ENCODE measurements at places on chromosomes 2 and 18.

- DNase-seq: no peak
Observed at GRCh38 chr2:161063946-161064306, 96.3 kb upstream of the TANK start.

DNA sequence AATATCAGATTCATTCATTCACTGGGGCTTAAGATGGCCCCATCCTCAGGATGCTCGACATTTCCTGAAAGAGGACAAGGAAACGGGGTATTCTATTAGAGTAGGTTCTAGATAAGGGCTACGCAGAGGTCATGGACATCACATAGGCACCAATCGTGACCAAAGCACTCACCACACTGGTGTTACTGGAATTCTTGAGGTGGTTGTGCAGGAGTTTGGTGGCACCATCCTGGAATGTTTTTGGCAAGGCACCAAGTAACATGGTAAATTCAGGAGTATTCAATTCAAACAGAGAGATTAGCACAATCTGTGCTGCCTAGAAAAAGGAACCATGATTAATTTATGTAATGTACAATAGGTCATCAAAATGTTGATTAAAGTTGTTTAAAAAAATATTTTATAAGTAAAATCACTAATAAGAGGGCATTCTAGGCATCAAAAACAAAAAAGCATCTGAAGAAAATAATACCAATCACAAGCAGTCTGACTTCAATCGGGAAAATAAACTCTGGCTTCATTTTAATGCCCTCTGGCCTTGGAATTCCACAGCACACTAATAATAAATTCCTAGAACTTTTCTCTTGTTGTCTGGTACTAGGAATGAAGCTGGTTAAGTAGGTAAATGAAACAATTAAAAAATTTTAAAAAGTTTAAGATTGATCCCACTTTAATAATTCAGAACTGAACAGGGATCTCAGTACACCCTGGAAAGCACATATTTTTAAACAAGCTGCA is 102.8 kb upstream of the TFCP2L1 start:
- DNase-seq: no peak

- DNase-seq: no peak
Observed at GRCh38 chr2:65678779-65679391, 246.5 kb upstream of the SPRED2 start.

DNA sequence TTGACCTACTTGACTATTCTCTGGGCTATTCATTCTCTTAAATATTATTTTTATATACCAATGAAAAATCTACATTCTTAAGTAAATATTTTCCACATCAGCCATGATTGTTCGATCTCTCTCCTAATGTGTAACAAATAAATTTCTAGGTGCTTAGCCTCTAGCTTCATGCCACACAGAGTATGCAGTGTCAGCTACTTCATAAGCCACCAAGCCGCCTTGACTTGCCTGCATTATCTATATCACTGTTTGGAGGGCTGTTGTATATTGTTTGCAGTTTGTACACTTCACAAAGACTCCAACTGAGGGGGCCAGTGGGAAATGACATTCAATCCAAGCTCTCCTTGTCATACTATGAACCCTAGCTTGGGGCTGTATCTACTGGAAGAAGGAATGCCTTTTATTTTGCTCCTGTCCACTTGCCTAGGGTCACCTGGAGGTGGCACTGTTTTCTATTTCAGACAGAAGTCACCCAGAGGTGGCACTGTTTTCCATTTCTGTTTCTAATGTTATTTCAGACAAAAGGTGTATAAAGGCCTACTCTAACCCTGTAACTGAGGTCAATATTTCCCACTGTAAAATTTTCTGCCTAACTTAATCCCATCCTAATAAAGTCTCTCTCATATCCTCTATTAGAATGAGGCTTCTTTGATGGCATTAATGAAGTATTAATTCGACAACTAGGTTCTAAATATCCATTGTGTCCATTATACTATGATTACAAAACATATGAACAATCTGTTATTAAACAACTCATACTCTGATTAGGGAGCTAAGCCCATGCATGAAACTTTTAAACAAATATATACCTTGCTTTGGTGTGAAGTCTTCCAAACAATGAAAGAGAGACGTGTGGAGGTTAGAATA is 36.4 kb downstream of the COL5A2 start:
- peak; percentile 49 for DNase-seq

- DNase-seq: no peak
Observed at GRCh38 chr2:229815858-229816257, 101.5 kb upstream of the DNER start.

- no peak for DNase-seq
Observed at GRCh38 chr2:47172156-47172921, 17.2 kb upstream of the STPG4 start.

GRCh38 chr2:19649142-19649541 is 252.6 kb downstream of the TTC32 start:
- DNase-seq: no peak

- DNase-seq: no peak
Observed at GRCh38 chr2:66691031-66691965, 256.4 kb downstream of the MEIS1 start.

DNA sequence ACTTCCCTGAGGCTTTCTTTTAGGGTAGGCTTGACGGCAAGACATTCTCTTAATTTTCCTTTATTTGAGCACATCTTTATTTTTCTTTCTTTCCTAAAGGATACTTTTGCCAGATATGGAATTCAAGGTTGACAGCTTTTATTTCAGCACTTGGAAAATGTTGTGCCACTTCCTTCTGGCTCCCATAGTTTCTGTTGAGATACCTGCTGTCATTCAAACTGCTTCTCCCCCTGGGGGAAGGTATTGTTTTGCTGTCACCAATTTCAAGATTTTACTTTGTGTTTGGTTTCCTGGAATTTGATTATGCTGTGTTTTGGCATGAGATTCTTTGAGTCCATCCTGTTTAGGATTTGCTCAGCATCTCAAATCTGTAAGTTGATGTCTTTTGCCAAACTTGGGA is 39.1 kb upstream of the TWIST2 start:
- no peak for DNase-seq

- DNase-seq: no peak
Observed at GRCh38 chr2:86818114-86818801, 27.5 kb upstream of the CD8A start.

DNA sequence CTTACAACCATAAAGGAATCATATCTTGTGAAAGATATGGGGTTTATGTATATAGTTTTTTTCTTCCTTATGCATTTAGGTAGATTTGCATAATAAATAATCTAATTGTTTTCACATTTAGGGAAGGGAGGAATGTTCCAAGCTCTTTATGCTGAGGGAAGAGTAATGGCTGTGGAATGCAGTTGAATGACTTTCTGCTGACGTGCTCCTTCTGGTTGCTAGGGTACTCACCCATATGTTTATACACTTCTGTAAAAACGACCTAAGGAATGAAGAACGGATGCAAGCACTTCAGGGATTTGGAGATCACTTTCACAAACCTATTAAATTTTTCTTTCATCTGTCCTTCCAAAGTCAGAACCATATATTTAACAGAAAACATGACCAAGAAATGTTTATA is 29.2 kb upstream of the PPP4R1 start:
- DNase-seq: no peak

DNA sequence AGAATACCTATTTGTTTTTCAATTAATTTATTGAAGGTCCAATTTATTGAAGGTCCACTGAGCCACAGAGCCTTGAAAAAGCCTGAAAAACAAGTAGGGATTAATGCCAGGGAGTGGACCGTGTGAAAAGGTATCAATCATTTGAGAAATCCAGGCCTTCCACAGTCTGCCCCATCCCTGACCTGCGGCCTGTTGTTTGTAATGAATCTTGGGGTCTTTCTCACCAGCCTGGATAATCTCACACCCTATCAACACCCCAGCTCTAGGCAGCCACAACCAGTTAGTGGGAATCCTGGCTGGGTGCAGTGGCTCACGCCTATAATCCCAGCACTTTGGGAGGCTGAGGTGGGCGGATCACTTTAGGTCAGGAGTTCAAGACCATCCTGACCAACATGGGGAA is 47.8 kb downstream of the TNFRSF11A start:
- no peak for DNase-seq

DNA sequence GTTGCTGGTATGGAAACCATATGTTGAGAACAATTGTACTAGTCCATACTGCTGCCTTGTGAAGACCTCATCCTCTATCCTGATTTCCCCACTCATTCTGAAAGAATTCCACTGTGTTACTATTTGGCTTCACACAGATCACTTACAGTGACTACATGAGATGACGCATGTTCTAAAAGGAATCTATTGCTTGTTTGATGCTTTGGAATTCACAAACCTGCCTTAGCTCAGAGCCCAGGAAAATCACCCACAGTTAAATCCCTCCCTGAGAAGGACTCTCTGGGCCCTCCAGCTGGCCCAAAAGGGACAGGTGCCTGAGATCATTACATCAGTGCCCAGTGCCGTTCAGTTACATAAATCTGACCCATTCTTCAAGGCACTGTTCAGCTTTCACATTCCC is 45.3 kb downstream of the KLHL29 start:
- DNase-seq: no peak

GRCh38 chr18:22031611-22032010 is 137.8 kb upstream of the GATA6 start:
- DNase-seq: no peak

- DNase-seq: no peak
Observed at GRCh38 chr2:38146275-38146906, 70.4 kb upstream of the CYP1B1 start.

DNA sequence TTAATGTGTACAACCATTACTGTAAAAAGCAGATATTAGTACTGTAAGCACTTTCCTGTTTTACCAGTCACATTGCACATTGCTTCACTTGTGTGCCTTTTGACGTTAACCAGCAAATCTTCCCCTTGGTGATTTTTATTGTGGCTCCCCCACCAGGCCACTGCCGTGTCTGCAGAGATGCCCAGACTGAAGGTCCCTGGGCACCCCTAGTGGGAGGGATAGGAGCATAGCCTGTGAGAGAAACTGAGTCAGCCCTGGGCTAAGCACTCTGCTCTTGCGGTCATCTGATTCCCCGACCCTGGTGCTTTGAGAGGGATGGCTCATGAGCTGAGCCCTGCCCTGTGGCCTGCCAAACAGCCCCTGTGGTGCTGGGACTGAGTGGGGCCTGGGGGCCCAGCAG is 73.4 kb downstream of the INPP4A start:
- peak; percentile 76 for DNase-seq

GRCh38 chr2:187774551-187775071 is 220.4 kb upstream of the TFPI start:
- DNase-seq: no peak

DNA sequence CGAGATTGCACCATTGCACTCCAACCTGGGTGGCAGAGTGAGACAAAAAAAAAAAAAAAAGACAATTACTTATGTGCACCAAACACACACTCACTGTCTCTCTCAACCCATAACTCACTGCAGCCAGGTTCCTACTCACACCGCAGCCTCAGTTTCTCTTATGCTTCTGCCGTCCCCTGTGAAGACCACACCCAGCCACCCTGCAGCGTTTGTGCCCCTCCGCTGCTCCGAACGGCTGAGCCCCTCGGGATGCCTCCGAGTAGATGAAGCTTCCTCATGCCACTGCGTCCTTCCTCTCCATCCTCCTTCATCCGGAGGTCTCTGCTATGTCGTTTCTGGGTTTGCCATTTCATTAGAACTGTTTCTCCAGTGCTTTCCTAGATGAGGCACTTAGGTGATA is 160.1 kb downstream of the TWIST2 start:
- DNase-seq: no peak

GRCh38 chr2:10500601-10501361 is 52.7 kb upstream of the ODC1 start:
- no peak for DNase-seq

DNA sequence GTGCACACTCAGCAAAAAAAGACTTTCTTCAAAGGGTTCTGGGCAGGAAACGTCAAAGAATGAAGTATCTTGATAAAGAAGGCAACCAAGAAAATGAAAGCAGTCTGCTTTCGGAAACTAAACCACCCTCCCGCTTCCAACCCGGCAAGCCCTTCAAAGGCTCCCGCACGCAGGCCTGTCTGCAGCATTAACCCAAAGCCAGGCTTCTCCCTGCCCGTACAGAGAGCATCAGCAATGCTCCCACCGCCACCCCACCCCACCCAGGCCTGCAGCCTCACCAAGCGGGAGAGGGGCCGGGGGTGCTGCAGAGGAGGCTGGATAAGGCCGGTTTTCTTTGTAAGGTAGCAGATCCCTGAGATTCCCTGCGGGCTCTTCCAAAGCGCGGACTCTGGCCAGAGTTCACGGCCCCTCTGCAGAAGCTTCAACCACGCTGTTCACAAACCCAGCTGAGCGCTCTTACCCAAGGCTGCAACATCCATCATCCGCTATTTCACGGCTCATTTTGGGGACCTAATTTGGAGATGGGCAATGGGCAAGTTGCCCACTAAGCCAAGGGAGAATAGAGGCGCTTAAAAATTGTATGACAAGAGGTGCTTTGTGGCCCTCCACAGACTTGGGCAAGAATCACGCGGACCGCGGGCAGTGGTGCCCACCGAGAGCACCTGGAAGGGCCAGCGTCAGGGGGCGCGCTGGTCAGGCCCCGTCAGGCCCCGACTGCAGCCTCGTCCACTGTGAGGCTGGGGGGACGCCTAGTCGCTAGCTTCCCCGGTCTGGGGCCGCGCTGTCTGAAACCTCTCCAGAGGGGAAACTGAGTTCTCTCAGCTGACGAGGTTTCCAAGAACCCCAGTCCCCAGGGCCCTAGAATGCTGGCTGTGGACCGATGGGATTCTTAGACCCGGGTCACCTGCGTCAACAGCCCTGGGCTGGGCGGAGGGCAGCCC is 225.4 kb upstream of the ID2 start:
- peak; percentile 65 for DNase-seq

DNA sequence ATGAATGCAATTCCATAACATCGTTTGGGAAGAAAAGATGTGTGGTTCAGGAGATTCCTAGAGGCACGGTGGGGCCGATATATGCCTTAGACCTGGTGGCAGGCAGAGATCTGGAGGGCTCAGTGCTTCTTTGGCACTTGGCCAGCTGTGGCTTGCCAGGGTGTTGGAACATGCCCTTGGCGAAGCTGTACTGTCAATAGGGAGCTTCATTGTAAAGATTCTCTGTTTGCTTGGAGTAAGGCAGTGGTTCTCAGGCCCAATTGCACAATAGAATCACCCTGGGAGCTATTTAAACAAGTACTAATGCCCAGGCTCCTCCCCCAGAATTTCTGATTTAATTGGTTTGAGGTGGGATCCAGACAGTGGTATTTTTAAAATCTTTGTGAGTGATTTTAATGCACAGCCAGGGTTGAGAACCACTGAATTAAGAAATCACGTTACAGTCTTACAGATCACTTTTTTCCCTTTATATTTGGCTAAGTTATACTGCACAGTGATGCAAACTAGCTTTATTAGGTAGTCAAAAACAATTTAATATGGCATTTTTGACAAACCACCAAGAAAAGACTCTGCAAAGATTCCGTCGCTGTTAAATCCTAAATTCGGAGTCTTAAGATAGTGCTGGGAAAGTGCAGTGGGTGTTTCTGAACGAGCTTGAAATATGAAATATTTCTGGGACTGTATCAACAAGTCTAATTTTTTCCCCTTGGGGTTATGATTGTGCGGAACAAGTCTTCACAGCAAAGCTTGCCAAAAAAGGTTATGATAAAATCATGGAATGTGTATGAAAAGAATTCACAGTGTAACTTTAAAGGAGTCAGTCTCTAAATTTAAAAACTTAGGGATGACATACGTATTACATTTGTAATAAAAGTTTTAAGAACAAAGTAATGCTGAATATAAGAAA is 78.0 kb downstream of the CRIM1 start:
- DNase-seq: no peak

- no peak for DNase-seq
Observed at GRCh38 chr2:224999754-225000153, 42.5 kb downstream of the DOCK10 start.

- no peak for DNase-seq
Observed at GRCh38 chr2:16252251-16252650, 311.9 kb downstream of the MYCN start.

Data from CD4-positive, alpha-beta T cell treated with Interleukin-6 for 4 hours (primary cell).